ENCODE measurements at places on chromosomes 1 and 21.

GRCh38 chr1:108865316-108865910, 8.5 kb upstream of the AKNAD1 start:
- DNase-seq: no peak

DNA sequence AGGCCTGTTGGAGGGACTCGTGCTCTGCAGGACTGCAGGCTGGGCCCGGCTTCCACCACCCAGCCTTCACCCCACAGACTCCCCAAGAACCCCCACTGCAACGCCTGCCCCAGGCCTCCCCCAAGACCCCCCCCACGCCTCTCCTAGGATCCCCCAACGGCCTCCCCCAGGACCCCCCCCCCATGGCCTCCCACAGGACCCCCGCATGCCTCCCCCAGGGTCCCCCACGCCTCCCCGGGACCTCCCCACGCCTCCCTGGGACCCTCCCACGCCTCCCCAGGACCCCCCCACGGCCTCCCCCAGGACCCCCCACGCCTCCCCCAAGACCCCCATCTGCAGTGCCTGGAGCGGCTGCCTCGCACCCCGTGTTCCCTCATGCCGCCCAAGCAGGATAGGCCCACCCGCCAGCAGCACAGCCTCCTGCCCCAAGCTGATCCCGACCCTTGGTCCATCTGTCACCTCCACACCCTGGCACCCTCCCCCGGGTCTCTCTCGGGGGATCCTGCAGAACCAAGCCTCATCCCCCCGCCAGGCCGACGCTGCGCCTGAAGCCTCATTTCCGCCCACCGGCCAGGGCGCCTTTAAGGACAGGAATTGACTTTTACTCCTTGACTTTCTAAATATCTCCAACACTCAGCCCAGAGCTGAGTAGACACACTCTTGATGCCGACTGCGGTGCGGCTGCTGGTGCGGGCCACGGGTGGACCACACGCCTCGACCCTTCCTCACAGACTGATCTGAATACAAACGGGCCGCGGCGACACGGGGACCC, 14.1 kb upstream of the RNF223 start:
- DNase-seq: no peak

GRCh38 chr1:168643152-168643551, 66.7 kb downstream of the XCL1 start:
- no peak for DNase-seq

- no peak for DNase-seq
These were observed 90.7 kb downstream of the ARHGEF10L start for GRCh38 chr1:17630048-17630830.

DNA sequence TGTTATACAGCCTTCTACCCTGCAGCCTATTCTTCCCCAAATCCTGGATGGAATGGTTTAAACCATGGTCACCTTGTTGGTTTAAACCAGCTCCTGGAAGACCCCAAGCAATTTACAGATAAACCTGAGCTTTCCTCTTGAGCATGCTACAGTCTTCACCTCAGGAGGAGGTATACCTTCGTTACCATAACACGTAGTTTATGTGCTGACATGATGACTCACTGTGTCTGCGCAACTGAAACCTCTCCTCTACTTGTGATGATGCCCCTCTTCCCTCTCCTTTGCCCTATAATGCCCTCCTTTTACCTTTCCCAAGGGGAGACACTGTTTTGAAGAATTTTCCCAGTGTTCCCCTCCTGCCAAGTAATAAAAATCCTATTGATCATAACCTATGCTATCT, 457.3 kb upstream of the RGS18 start:
- no peak for DNase-seq

GRCh38 chr1:40834968-40835545, 27.1 kb downstream of the CITED4 start:
- DNase-seq: no peak

DNA sequence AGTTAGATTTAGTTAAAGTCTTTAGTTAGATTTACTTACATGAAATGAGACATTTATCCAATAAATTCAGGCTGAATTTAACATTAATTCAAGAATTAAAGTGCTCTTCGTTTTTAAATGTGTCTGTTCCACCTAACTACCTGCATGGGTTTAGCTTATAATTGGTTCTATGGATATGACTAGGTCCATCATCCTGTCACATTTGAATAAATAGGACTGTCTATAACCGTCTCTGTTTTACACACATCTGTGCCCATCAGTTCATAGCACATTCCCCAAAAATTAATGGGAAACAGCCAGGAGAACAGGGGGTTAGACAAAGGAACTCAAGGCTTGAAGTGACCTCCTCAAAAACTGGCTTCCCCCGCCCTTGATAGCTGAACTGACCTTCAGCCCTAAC, 219.6 kb downstream of the MRPL39 start:
- DNase-seq: no peak

DNA sequence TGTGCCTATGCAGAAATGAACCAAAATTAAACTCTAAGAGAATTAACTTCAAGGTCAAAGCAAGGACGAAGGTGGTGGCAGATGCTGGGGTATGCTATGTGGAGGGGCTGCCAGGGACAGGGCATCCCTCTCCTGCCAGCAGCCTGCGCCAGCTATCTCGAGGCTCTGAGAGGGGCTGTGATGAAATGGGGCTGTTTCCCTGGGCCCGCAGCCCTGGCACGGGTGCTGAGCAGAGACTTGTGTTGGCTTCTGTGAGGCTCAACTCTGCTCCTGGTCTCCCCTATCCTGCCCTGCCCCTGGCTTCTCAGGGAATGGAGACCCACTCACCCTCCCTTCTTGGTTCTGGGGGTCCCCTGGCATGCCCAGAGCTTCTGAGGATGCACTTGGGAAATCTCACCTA, 41.9 kb upstream of the TIAM1 start:
- DNase-seq: no peak

DNA sequence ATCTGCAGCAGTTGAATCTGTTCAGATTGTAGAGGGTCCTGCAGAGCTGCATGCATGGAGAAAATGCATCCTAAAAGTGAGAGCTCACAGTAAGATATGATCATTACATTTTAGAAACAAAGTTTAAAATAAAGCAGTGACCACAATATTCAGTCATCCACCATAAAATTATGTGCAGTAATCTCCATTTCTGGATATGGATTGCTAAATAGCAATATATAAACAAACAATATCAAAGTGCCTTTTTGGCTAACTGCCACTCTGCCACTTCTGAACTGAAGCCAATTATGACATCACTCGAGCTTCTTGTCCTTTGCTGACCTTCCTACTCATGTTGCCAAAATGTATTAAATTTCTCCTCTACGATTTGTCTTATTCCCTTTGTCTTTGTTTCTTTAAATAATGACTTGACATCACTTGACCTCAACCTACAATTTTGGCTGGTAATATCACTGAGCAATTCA, 262.0 kb upstream of the CXADR start:
- no peak for DNase-seq

GRCh38 chr1:25573591-25573930, 30.2 kb downstream of the LDLRAP1 start:
- DNase-seq: no peak

- no peak for DNase-seq
These were observed 1.2 kb downstream of the VAV3 start for GRCh38 chr1:107963601-107964335.

GRCh38 chr1:248918131-248918530, 12.1 kb downstream of the PGBD2 start:
- no peak for DNase-seq

DNA sequence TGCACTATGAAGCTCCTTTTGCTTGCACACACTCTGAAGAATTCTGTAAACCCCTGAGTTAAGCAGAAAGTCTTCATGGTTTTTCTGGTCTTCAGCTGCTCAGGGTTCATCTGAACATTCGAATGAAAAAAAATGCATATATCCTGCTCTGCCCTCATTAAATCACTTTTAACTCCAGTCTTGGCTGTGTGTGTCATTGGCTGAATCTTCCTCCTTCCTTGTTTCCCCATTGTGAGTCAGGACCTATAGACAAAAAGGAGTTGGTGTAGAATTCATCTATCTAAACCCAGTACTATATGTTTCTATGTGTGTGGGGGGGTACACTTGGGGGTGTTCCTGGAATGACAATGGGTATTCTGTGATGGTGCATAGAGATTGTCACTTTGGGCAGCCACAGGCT, 6.6 kb upstream of the SPRR1B start:
- no peak for DNase-seq

- DNase-seq: no peak
These were observed 10.6 kb upstream of the MYSM1 start for GRCh38 chr1:58710190-58711085.

GRCh38 chr1:180675586-180675985, 43.8 kb downstream of the XPR1 start:
- no peak for DNase-seq

DNA sequence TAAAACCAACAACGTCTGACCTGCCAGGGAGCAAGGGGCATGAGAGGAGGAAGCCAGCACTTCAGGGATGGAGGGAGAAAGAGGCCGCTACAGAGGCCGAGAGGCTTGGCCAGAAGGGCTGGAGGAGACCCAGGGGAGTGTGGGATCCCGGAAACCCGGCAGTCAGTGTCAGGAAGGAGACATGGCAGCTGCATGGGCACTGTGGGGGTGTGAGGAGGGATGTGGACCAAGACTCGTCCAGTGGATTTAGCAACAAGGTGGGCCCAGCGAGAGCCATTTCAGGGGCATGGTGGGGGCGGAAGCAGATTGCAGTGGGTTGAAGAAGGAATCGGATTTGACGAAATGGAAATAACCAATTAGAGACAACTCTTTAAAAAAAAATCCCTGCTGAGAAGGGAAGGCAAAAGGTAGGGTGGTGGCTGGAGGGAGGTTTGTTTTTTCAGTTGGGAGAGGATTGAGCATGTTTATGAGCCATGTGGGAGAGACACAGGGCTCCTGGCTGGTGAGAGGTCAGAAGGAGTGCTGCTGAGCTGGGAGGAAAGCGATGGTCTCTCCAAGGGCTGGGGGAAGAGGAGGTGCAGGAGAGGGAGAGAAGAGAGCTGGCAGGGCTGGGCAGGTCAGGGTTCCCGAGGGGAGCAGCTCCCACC, 4.4 kb downstream of the B4GALT2 start:
- no peak for DNase-seq

GRCh38 chr1:30762930-30763650, 5.5 kb upstream of the LAPTM5 start:
- DNase-seq: no peak

DNA sequence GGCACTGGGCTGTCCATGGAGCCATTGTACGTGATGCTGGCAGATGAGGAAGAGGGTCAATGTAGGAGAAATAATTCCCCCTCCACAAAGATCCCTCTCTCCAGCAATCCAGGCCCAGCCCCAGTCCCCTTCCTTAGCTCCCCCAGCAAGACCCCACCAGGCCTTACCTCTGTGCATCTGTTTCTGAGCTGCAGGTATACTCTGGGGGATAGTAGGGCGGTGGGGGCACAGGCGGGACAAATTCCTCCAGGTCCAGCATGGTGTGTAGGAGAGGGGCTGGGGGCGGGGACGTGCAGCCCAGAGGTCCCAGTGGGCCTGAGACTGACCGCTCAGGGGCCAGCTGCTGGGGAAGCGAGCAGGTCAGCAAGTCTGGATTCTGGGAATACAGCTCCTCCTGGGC, 3.7 kb downstream of the ENTREP3 start:
- no peak for DNase-seq

GRCh38 chr1:33819913-33820311, 44.0 kb upstream of the HMGB4 start:
- no peak for DNase-seq

DNA sequence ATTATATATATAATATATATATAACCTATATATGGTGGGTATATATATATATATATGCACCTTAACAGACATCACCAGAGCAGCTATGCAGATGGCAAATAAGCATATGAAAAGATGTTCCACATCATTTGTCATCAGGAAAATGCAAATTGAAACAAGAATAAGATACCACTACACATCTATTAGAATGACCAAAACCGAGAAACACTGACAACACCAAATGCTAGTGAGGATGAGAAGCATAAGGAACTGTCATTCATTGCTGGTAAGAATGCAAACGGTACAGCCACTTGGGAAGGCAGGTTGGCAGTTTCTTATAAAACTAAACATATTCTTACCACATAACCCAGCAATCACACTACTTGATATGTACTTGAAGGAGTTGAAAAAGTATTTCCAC, 219.8 kb upstream of the PRMT6 start:
- DNase-seq: no peak

DNA sequence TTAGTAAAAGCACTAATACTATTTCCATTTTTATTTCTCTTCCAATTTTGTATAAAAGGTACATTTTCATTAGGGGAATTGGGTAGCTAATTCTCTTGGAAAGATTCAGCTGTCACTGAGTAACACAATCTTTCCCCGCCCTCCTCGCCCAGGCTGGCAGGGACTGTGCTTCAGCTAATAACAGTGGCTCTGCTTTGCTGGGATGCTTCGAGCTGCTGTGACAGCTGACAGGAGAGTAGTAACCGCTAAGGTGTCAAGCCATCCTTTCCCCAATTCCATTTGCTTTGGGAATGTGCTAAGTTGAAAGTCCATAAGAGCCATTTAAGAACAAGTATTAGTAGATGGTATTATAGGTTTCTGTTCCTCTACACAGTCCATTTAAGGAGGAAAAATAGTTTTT, 106.7 kb upstream of the NRIP1 start:
- DNase-seq: no peak

DNA sequence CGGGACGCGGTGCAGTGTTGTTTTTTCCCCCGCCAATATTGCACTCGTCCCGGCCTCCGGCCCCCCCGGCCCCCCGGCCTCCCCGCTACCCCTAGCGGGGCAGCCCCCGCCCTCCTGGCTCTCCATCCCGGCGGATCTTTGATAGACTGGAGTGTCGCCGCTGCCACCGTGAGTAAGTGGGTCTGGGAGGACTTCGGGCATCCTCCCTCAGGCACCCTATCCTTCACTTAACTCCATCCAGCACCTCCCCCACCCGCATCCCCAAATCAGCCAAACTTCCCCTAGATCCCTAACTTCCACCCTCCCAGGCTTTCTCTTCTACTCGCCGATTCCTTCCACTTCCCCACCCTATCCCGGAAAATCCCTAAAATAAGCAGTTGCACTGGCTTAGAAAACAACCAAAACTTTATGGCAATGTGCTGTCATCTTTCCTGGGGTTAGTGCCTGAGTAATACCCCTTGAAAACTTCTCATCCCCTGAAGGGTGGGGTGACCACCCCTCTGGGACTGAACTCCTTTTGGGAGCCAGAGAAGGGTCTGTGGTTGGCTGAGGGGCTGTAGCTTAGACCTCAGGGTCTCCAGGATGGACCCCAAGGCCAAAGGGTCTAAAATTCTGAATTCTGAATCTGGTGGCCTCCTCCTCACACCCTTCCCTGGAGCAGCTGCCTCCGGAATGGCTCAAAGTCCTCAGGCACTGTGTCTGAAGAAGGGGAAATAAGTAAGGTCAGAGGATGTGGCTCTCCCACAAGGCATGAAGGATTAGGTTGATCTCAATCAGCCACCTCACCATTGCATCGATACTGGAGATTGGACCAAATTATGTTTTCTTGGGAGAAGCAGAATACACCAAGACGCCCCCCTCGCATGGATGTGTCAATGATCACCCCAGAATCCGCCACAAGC, 12.2 kb downstream of the THBS3 start:
- DNase-seq: no peak

DNA sequence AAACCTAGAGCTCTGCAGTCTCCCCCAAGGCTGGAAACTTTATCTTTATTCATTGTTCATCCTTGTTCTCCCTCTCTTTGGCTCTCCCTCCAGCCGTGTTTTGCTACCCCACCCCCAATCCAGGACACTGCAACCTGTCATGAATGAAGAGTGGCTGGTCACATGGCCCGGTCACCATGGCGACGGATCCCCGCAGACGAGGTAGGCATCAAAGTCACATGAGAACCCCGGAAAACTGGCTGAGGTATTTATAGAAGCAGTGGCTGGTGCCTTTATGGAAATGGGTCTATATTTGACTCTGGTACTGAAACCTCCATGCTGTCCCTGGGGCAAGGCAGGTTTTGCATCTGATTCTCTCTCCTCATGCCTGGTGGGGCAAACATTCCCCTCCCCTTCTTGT, 13.4 kb upstream of the SLC6A17 start:
- no peak for DNase-seq

Data from activated CD8-positive, alpha-beta memory T cell treated with anti-CD3 and anti-CD28 coated beads for 1 hour (primary cell).